ENCODE measurements at places on chromosomes 6 and 20.

DNA sequence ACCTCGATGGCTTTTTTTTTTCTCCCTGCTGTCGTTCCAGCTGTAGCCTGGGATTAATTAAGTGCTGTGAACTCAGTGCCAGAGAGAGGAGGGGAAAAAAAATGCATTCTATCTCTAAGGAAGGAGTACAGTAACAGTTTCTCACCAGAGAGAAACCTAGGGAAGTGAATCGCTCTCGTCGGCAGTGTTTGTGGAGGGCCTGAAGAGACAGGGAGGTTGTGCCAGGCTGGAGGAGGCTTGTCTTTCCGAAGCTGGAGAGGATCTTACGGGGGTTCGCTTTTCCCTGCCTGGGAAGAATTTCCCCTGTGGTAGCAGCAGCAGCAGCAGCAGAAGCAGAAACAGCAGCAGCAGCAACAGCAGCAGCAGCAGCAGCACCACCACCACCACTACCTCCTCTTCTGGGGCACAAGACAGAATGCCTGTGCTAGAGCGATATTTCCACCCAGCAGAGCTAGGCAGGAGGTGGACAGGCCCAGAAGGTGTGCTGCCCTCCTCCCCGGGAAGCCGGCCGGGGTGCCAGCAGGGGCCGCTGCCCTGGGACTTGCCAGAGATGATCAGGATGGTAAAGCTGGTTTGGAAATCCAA is 186.5 kb downstream of the PDE7B start:
- no peak for DNase-seq

GRCh38 chr6:131657630-131658111 is 20.6 kb downstream of the ENPP3 start:
- no peak for DNase-seq

GRCh38 chr6:166998256-166999144 is 697 bp upstream of the CEP43 start:
- DNase-seq = no peak

DNA sequence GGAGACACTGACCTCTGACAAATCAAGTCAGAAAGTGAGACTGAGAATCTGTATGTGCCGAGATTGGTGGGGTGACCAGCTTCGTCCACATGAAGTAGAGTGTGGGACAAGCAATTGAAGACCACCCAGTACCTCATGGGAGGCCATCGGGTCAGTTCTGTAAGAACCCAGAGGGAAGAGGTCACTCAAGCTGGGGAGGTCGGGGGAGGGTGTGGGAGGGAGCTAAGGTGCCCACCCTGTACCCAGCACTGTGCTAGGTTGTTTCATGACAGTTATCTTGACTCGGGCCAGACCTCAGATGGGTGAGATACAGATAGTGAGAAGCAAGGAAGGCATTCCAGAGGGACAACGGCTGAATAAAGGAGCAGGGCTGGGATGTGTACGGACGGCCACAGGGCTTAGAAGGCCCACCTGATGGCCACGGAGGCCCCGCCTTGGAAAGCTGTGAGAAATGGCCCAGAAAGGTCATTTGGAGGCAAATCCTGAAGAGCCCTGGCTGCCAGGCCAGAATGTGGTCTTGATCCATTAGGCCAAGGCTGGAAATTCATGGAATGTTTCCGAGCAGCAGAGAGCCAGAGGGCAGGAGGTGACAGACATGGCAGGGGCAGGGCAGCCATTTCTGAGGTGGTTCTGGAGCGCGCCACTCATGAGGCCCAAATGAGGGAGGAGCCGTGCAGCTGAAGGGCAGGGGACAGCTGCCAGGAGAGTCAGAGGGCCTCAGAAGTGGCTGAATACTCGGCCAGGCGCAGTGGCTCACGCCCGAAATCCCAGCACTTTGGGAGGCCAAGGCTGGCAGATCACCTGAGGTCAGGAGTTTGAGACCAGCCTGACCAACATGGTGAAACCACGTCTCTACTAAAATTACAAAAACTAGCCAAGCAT is 7.7 kb downstream of the MMP24OS start:
- no peak for DNase-seq

DNA sequence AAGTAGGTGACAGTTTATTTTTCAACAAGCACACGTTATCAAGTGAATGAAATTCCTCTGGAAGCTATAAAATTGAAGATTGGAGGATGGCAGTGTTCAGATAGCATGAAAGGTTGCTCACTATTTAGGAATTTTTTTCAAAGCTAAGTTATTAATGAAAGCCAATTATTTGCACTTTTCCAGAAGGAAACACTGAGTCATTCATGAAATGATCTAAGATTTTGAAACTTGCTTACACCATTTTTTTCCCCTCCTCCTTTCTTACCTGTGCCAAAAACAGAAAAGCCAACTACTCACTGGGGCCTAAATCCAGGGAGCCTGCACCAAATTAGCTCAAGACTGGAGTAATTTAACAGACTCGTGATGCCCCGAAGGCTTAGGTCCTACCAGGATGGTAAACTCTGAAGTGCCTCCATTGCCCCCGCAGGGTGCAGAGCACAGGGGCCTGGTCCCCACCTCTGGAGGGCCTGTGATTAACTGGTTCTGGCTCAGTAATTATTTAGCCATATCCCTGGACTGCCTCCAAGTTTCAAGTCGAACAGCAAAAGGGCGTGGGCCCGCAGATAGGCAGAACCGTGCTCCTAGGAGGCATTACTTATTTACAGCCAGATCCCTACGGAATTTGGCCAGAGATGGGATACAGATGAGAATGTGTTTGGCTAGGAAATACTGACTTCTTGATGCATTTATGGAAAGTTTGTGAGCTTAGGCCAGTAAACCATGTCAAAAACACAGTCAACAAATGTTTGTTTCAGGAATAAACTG is 28.0 kb upstream of the ZNF217 start:
- no peak for DNase-seq

- DNase-seq = peak; percentile 78
Measured at GRCh38 chr6:108942556-108943492, 94.6 kb downstream of the ARMC2 start.

DNA sequence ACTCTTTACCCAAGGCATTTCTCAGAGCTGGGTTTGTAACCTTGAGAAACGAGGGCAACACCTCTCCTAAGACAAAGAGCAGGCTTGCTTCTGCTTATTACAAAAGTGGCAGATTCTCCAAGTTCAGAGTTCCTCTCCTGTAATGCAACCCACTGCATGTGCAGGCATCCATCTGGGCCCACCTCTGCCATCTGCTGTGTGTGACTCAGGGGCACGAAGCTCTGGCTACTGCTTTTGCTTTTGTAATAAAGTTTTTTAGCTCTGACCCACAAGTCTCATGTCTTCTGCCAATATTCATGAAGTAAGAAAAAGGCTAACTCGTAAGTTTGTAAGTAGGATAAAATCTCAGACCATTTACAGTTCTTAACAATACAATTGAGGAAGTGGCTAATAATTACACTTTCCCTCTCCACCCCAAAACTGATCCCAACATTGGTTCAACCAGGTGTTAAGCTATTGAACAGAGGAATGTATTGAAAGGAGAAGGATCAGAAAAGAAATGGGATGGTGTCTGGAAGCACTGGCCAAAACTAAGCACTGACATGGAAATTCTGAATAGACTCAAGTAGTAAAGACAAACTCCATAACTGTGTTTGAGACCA is 51.7 kb upstream of the SMLR1 start:
- DNase-seq = no peak

GRCh38 chr6:119181046-119181445 is 102.6 kb upstream of the FAM184A start:
- DNase-seq = no peak

GRCh38 chr20:36217226-36217625 is 19.1 kb upstream of the AAR2 start:
- no peak for DNase-seq

DNA sequence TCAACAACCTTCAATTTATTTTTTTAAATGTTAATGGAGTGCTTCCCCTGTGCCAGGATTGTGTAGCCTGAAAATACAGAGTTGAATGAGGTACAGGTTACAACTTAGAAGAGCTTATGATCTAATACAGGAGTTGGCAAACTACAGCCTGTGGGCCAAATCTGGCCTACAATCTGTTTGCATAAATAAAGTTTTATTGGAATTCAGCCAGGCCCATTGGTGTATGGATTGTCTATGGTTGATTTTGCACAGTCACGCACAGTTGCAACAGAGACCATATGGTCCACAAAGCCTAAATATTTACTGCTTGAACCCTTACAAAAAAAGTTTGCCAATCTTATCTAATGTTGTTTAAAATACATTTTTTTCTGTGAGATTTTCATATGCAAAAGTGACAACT is 177.3 kb upstream of the CCN2 start:
- DNase-seq = no peak

DNA sequence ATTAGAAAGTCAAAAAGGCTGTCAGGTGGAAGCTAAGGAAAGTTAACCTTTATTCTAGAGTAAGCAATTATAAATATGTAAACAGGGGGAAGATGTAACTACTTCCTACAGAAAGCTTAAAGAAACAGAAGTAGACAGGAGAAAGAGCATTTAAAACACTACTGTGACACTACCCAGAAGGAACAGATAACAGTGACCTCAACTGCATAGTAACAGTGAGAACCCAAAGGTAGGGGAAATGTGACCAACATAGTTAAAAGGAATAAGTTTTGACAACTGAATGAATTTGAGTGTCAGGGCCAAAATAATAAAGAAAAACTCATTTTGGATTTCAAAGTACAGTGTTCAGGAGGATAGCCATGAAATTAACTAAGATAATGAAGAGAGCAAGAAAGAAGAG is 43.5 kb downstream of the IBTK start:
- no peak for DNase-seq

- no peak for DNase-seq
Measured at GRCh38 chr6:34350934-34351217, 41.6 kb downstream of the NUDT3 start.

- no peak for DNase-seq
Measured at GRCh38 chr20:40682104-40682981, 6.7 kb downstream of the MAFB start.

GRCh38 chr20:4009309-4009708 is 6.0 kb downstream of the RNF24 start:
- no peak for DNase-seq

- no peak for DNase-seq
Measured at GRCh38 chr20:53980031-53980465, 90.3 kb downstream of the BCAS1 start.

DNA sequence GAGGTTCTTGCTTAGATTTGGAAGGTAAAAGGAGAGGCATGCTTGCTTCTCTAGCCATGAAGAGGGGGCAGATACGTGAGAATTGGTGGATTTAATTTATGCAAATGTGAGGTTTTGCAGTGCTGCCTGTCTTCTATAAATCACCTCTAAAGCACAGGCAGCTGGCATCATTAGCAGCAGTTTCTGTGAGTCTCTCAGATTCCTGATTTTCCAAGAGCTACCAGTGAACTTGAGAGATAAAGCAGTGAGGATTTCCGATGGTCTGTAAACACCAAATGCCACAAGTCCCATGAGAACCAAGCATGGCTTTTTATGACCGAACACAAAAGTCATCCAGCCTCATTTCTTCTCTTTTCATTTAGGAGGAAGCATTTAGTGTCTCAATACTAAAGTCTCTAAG is 3.2 kb upstream of the SIRPB2 start:
- DNase-seq = no peak

- DNase-seq = no peak
Measured at GRCh38 chr20:57835588-57836455, 126.0 kb upstream of the PMEPA1 start.

- no peak for DNase-seq
Measured at GRCh38 chr6:148021699-148022098, 320.9 kb upstream of the SASH1 start.

- no peak for DNase-seq
Measured at GRCh38 chr6:116572162-116572561, 858 bp downstream of the RWDD1 start.

DNA sequence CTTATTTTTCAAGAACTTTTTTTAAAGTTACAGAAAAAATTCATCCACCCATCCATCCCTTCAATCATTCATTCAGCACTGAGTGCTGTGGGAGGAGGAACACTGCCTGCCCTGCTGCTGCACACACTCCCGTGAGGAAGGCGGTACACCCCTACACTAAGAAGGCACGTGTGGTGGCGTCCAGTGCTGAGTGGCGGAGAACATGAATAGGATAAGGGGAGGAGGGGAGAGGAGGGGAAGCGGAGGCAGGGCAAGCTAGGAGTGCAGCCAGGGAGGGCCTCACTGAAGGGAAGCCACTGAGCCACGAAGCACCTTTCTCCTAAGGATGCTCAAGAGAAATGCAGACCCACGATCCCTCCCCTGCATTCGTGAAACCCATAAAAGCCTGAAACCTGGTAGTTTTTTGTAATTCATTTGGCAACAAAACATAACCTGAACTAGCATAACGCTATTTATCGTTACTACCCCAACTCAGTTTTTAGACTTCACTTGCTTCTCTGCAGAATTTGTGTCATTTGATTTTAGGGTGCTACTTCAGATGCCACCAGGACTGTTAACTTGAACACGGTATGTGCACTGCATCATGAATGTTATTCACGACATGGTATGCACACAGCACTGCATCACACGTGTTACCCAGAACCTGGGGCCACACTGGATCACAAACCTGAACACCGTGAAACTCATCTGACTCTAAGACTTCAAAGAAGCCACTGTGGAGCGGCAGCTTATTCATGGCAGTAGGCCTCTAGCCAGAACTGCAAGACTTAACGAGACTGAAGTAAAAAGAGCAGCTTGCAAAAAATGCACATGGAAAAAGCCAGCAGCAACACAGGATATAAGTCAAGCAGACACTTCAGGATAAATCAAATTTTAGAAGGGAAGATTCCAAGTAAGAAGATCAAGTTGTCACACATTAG is 3.5 kb downstream of the RNASET2 start:
- DNase-seq = no peak

GRCh38 chr6:92879526-92879925 is 539.8 kb downstream of the EPHA7 start:
- no peak for DNase-seq

GRCh38 chr20:50192364-50193198 is 2.0 kb downstream of the CEBPB start:
- peak; percentile 82 for DNase-seq

GRCh38 chr20:49161428-49162152 is 26.5 kb downstream of the STAU1 start:
- no peak for DNase-seq

DNA sequence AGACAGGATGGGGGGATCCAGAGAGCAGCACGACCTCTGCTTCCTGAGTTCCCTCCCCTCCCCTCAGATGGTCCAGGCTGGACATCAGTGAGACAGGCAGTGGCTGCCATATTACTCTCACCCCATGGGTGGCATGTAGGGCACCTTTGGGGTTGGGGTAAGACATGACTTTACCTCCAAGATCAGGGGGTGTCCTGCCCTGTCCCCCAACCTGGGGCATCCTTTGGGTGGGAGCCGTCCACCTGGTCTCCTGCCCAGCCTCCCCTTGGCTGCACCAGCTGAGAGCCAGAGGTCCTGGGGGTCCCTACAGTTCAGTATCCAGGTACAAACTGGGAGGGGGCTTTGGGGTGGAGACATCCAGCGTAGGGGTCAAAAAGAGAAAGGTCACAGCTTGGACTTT is 48.7 kb upstream of the SLCO4A1 start:
- no peak for DNase-seq

GRCh38 chr6:36120539-36120938 is 9.8 kb upstream of the MAPK13 start:
- peak; percentile 86 for DNase-seq

- DNase-seq = no peak
Measured at GRCh38 chr6:108884211-108885059, 36.2 kb downstream of the ARMC2 start.

- no peak for DNase-seq
Measured at GRCh38 chr6:156013155-156013554, 557.5 kb upstream of the NOX3 start.

- no peak for DNase-seq
Measured at GRCh38 chr6:170360476-170360875, 53.9 kb downstream of the FAM120B start.
